ENCODE measurements at places on chromosomes 16 and 17.
A peak's percentile ranks its signal among the peaks of the same experiment; 100 is the strongest.

- no peak for DNase-seq
Observed at GRCh38 chr17:76270770-76271668, 5.9 kb downstream of the UBALD2 start.

- no peak for DNase-seq
Observed at GRCh38 chr17:78344666-78345065, 15.2 kb downstream of the SOCS3 start.

- DNase-seq = no peak
Observed at GRCh38 chr17:6276711-6277110, 158.2 kb downstream of the AIPL1 start.

DNA sequence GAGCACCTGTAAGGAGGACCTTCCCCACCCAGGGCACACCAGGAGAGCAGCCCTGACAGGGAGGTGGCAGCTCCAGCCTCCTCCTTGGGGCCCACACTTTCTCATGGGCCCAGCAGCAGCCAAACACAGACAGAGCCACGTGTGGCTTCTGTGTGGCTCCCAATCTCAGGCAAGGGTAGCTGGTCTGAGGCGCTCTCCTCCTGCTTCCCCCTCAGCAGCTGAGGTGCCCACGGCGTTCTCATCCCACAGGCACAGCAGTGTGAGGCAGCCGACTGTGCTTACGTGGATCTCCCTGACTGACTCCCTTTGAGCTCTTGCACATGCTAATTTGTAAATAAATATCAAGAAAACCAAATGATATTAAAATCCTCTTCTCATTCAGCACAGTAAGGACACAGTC, 30.9 kb downstream of the CMTM3 start:
- DNase-seq = no peak

DNA sequence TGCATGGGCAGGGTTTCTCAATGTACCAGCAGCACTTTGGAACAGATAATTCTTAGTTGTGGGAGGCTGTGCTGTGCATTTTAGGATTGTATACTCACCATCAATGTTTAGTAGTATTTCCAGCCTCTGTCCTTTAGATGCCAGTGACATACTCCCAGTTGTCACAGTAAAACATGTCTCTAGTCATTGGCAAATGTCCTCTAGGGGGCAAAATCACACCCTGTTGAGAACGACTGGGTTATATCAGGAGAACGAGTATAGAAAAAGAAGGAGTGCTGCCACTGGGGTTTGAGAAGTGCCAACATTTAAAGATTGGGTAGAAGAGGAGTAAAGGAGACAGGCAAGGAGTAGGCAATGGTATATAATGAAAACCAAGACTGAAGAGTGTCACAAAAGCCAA, 37.9 kb upstream of the SMIM36 start:
- no peak for DNase-seq

DNA sequence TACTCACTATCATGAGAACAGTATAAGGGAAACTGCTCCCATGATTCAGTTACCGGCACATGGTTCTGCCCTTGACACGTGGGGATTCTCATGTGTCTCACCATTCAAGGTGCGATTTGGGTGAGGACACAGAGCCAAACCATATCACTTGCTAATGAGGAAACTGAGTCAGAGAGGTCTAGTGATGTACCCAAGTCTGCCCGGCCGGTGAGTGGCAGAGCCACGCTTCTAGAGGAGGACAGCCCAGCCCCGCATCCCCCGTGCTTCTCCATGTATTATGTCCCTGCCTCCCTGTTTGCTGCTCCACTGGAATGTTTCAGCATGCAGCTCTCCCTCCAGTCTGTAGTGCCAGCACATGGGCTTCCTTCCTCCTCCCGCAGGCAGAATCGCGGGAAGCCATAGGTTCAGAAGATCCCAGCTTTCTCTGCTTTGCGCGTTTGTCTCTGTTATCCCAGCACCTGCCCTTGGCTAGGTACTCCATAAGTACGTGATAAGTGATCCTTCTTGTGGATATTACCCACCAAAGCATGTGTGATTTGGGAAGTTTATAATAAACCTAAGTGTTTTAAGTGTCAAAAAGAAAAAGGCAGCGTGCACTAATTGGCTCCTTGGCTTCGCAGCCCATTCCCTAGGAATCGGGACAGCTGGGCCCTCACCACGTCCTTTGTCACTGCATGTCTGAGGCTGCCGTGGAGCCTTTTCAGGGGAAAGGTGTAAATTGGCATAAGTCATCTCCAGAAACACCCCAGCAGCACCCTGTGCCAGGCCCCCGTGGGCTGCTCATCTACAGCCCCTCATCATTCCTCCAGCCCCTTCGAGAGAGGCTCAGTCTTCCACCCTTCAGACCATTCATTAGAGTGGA, 103.8 kb downstream of the CLEC16A start:
- DNase-seq = no peak

GRCh38 chr16:69157196-69157595, 24.7 kb downstream of the UTP4 start:
- DNase-seq = no peak

DNA sequence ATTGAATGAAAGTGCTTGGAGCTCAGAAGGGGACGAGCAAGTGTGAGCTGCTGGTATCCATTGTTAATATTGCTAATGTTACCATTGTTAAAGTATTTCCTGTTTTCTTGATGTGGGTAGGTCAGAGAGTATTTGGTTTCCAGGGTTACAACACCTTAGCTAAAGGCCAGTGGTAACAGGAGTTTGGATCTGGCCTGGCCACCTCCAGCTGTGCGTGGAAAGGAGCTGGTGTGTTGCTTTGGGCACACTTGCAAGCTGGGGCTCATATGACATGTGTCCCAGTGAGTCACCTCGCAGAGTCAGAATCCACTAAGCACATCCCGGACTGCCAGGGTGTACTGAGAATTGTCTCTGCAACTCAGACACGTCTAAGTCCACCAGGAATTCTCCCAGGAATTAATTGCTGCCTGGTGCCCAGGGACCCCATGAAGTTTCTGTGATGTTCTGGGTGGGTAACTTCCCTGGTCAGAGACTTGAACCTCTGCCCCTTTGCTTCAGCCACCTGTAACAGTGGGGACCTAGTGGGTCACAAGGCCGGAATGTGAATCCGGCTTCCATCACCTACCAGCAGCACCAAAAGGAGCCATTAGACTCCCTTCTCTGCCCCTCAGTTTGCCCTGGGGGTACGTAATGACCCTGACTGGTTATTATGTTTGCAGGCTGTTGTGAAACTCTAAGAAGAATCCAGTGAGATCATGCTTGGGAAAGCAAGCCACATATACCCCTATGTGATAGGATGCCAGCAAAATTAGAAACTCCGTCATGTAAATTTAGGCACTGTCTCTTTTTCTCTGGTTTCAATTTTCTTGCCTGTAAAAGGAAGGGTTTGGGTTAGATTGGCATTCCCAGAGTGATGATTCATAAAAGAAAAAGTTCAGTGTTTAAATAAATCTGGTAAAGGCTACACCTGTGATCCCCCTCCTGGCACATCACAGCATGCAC, 12.8 kb downstream of the SLC6A2 start:
- DNase-seq = peak; percentile 51

- DNase-seq = no peak
Observed at GRCh38 chr17:49916854-49917515, 52.0 kb upstream of the DLX4 start.

GRCh38 chr17:56833057-56833808, 487 bp downstream of the C17orf67 start:
- no peak for DNase-seq

- DNase-seq = no peak
Observed at GRCh38 chr17:41418116-41418860, 6.1 kb downstream of the KRT37 start.

DNA sequence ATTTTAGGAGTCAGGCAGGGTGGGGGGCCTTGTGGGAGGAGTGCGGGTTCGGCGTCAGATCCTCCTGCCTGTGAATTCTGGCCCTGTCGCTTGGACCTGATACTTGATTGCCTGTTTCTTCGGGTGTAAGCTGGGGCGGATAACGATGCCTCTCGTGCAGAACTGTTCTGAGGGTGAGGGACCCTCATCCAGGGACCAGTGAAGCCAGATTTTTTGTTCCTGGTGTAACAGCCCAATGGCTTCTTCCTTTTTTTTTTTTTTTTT, 1.3 kb downstream of the TBCD start:
- no peak for DNase-seq

- peak; percentile 79 for DNase-seq
Observed at GRCh38 chr17:4130715-4131114, 12.1 kb downstream of the ZZEF1 start.

- no peak for DNase-seq
Observed at GRCh38 chr17:8803531-8804420, 4.6 kb upstream of the MFSD6L start.

GRCh38 chr16:79061181-79061580, 539.4 kb downstream of the MAF start:
- no peak for DNase-seq

GRCh38 chr17:80507965-80508364, 31.6 kb upstream of the NPTX1 start:
- no peak for DNase-seq

DNA sequence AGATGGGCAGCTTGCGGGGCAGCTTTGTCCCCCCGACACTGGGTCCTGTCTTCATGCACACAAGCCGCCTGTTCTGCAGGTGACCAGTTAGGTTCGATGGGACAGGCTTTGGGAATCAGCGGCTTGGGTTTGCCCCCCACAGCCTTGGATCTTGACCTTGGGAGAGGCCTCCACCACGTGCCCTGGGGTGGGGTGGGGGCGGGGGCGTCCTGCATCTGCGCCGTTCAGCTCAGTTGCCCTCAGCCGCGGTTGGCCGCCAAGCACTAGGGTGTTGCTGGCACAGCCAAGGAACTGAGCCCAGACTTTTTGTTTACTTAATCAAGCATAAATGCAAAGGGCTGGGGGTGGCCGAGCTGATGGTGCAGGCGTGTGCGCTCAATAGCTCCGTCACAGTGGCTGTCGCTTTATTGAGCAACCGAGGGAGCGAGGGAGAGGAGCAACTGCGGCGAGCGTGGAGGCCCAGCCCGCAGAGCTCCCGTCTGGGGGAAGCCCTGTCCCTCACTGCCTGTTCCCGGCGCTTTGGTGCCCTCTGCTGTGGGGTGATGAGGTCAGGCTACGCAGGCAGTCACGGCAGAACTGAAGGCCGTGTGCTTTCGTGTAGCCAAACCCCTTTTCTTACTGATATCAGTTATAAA, 33.9 kb downstream of the JPH3 start:
- peak; percentile 39 for DNase-seq

DNA sequence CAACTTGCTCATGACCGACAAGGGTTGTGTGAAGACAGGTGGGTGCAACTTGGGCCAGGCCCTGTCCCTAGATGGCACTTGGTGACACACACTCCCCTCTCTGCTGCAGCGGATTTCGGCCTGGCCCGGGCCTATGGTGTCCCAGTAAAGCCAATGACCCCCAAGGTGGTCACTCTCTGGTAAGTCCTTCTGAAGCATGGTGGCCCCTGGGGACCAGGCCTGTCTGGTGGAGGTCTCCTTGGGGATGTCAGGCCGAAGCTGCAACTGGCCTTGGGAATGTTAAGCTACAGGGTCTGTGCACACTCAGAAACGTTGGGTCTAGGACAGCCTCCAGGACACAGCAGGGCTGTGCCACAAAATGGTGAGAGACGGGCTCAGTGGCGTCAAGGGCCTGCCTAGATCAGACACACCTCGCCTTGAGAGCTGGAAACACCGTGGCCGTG, 6.8 kb downstream of the CDK10 start:
- DNase-seq = no peak

DNA sequence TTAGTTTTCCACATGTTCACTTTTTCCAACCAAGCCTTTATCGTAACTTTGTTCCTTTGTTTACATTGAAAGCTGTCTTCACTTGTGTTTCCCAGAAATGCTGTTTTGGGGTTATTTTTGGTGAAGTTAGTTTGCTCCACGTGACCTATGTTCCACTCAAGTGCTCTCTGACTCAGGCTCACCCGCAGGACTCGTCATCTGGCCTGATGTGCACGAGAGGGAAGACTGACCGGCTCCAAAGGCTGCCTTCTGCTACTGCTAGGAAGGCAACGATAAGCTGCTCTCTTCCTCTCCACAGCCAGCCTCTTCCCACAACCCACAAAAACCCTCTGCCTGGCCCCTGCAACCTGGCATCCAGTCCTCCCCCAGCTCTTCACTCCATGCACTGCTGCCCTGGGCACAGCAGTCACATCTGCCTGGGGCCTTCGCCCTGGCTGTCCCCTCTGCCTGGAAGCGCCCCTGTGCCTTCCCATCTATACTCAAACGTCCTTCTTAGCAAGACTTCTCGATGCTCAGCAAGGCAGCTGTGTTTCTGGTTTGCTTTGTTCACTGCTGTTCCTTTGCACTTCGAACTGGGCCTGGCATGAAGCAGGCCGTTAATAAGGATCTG, 28.0 kb downstream of the ZCCHC14 start:
- DNase-seq = peak; percentile 67

- no peak for DNase-seq
Observed at GRCh38 chr17:82794781-82795482, 43.1 kb downstream of the TBCD start.

DNA sequence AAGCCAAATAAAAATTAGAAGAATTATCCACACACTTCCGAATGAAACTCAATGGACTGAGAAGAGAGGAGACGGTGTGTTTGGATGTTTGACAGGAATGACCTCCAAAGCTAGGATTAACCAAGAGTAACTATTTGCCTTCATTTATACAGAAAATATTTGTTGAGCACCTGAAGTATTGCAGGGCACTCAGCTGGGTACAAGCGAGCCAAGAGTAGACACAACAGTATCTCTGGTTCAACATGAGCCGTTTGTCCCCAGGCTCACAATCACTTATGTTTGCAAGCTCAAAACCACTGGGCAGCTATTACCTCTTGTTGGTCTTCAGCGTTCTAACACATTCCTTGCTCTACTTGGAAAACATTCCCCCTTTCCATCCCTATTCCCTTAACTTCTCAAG, 38.8 kb downstream of the MAF start:
- DNase-seq = no peak

GRCh38 chr16:58128181-58128631, 975 bp downstream of the CFAP20 start:
- no peak for DNase-seq

DNA sequence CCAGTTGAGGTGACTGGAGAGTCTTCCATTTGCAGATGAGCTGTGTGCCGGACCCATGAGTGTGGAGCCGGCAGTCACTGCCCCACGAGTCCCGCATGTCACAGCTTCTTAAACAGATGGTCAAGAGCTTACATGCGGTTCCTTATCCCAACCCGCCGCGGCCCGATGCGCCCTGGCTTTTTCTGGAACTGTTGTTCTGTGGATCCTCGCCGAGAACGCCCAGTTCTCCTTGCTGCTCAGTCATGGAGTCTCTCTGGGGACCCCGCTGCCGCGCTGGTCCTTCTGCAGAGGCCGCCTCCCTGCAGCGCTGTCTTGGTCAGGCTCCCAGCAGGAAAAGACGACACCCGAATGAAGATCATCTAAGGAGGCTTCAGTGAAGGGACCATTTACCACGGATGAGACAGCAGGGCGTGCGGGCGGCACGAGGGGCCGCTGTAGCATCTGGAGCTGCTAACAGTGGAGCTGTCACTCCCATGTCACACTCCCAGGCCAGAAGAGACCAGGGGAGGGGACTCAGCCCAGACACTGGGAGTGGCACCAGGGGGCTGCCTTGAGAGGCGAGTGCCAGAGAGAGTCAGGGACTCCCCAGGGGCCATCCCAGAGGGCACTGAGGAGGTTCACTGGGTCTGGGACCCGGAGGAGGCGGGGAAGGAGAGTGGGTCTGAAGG, 10.8 kb upstream of the LGALS3BP start:
- no peak for DNase-seq

Measured in HFF-Myc (cell line).